CD4-positive, alpha-beta T cell treated with Interleukin-15 for 4 hours (primary cell): ENCODE measurements at places on chromosomes 7 and 10.

- no peak for DNase-seq
Observed at GRCh38 chr10:116287906-116288501, 15.0 kb upstream of the GFRA1 start.

GRCh38 chr7:142482891-142483658 lies 225.2 kb upstream of the PRSS58 start:
- peak; percentile 64 for DNase-seq

DNA sequence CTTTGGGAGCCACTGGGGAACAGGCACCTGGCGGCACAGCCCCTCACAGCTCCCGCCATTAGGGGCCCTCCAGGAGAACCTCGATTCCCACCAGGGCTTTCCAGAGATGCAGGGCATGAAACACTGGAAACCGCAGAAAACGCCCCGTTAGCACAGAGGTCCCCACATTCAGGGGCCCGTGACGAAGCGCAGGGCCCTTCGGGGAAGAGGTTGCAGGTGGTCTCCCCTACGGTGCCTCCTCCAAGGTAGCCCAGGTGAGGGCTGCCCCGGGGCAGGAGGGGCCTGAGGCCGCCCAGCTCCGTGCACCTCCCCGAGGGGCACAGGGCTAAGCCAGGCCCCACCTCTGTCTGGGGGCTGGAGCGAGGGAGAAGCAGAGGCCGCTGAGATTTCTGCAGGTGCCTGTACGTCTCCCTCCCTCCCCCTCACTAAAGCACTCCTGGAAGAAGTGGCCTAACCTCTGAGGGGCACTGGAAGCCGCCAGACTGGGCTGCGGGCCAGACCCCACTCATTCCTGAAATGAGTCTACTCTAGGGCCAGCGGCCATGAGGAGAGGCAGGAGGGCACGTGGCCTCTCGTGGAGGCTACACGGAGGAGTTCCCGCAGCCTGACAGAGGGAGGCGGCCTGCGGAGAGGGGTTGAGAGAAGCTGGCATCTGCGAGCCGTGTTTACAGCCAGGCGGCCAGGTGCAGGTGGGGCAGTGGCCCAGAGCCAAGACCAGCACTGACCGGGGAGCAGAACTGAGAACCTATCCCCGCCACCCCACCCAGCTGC lies 6.9 kb downstream of the PDGFA start:
- DNase-seq, result no peak

DNA sequence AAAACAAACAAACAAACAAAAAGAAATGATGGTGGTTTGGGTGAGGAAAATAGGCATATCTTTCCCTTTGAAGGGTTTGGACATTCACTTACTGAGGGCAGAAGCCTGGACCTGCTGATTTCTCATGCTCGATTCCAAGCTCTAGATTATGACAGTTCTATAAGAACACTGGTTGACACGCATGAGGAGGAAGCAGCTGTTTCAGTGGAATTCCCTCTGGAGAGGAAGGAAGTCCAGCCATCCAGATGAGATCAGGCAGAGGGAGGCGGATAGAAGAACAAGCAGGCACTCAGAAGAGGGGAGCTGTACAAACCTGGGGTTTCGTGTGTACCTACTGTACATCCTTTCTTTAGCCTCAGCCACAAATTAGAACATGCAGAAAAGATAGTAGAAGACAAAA lies 691.9 kb downstream of the INHBA start:
- no peak for DNase-seq

GRCh38 chr10:36538953-36539586 lies 586.3 kb upstream of the ANKRD30A start:
- DNase-seq, result no peak

DNA sequence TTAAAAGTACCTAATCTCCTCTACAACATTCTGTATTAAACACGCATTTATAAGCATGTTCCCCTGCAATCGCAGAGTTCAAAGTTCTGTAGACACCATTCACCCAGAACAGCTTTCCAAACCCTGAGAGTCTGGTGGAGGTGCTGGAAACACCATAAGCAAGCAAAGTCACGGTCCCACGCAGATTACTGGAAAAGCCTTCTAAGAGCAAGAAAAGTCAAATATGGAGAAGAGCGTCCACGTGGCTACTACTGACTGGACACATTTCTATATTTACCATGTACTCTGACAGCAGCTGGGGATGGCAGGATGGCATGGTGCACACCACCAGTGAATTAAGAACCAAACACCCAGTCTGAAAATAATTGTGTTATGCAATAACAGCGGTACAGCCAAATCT lies 97.7 kb downstream of the PARD3 start:
- no peak for DNase-seq

- DNase-seq, result no peak
Observed at GRCh38 chr10:1557081-1557480, 180.2 kb downstream of the ADARB2 start.

DNA sequence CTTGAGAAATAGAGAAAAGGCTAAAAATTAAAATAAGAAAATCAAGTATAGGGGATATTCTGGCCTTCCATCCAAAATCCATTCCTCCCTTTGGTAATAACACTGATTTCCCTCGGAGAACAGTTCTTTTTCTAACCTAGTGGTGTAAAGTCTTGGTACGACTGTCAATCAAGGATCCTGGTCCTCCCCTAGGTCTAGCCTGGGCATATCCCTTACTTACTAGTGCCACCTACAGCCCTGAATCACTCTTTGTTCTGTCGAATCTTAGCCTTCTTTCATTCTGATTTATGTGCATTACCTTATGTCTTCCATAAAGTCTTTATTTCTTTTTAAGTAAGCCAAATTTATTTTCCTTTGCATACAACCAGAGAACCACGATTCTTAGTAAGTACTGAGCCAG lies 298.7 kb upstream of the LRRTM3 start:
- DNase-seq, result no peak

GRCh38 chr10:71927776-71928592 lies 36.2 kb upstream of the CHST3 start:
- DNase-seq, result no peak

DNA sequence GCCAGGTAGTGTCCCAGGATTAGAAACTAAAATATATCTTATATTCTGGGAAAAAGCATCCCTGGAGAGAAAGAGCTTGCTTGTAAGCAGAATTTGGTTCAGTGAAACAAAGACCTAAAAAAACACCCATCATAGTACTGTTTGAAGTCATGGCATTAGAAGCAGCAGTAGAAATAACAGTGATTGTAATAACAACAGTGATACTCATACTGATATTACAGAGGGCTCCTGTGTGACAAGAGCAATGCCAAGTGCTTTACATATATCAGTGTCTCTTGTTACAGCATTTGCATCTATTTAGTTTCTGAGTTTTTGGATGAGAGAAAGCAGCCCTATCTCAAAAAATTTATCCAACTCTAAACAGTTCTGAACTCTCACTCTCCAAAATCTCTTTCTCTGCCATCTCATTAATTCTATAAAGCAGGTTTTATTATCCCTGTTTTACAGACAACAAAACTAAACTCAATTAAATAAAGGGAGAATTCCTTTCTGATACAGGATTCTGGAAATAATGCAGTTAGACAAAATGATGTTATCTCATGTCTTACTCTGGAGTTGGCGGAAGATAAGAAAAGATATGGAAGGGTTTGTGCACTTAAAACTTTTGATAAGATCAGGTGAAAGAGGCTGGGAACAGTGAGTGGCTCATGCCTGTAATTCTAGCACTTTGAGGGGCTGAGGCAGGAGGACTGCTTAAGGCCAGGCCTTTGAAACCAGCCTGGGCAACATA lies 146.5 kb upstream of the AOAH start:
- DNase-seq, result no peak

- DNase-seq, result no peak
Observed at GRCh38 chr10:124989526-124989925, 47.6 kb downstream of the ZRANB1 start.

- no peak for DNase-seq
Observed at GRCh38 chr10:61628875-61629513, 33.7 kb upstream of the CABCOCO1 start.

DNA sequence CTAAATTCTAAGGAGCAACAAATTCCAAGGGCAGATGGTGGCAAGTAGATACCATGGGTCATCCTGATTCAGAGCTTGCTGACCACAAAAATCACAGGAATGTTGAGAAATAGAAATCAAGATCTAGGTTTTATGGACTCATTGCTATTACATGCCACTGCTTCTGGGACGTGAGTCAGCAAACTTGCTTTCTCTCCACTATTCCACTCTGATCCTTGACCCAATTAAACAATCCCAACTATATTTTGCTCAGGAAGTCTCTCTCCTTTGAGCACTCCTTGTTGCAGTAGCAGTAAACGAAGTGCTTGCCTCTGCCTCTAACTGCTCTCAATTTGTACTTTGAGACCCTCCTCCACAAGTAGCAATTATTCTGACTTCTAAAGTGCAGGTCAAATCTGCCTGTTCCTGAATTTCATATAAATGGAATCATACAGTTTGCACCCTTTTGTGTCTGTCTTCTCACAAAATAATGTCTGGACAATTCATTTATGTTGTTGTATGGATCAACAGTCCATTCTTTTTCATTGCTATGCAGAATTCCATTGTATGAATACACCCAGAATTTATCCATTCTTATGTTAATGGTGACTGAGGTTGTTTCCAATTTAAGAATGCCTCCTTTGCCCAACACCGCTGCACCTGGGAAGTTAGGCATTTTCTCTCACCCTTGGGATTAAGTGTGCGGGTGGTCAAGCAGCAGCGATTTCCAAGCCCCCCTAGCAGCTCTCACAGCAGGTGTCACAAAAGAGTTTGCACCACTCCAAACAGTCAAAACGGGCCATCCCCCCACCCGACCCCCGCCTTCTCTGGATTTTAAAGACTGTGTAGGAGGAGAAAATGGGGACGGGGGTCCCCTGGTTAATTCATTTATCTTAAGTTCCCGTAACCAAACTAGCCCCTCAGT lies 35.9 kb downstream of the ACSM6 start:
- DNase-seq, result no peak

DNA sequence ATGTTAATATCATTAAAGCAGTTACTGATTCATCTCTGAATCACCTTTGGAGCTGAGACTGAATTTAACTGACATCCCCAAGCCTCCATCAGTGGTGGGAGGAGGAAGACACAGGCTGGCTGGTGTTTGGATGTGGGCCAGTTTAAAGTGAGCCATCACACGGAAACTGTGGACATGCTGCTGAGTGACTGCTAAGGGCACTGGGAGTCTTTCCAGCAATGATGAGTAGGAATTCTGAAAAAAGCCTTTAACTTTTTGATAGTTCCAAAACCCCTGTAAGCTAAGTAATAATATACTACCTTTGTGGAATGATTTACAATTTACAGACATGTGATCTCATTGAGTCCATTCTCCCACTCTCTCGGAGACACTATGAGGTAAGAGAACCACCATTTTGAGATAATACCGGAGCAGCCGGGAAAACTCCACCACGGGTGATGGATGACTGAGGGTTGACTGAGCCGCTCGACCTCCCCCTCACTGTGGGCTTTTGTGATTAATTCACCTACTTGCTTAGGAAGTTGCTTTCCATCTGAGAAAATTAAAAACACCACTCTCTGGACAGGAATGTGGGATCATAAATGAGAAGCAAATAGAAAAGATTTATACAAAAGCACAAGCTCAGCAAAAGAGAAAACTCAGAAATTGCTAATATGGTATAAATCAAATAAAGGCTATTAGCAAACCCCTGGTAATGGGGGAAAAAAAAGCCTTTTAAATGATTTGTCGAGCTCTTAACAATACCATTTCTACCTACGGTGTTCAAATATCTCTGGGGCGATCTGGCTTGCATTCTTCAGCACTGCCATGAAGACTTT lies 194.8 kb downstream of the FANK1 start:
- no peak for DNase-seq

DNA sequence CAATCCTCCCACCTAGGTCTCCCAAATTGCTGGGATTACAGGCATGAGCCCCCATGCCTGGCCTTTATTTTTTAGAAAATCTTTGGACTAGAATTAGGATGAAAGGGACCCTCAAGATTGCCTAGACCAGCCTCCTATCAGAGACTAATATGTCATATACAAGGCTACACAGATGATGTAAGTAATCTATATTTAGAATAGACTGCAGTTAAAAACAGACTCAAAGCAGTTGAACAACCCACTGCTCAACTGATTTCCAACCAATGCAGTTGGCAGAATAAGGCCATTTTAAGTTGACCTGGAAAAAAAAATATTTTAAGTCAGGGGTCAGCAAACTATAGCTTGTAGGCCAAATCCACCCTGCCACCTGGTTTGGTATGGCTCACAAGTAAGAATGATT lies 27.7 kb downstream of the PSPH start:
- DNase-seq, result no peak

GRCh38 chr10:105352281-105352680 lies 711.2 kb downstream of the SORCS3 start:
- DNase-seq, result no peak

- DNase-seq, result no peak
Observed at GRCh38 chr10:123560301-123561140, 105.6 kb upstream of the GPR26 start.

GRCh38 chr7:156179872-156180390 lies 367.7 kb upstream of the SHH start:
- DNase-seq, result no peak

- no peak for DNase-seq
Observed at GRCh38 chr10:126895214-126895781, 9.9 kb upstream of the DOCK1 start.

DNA sequence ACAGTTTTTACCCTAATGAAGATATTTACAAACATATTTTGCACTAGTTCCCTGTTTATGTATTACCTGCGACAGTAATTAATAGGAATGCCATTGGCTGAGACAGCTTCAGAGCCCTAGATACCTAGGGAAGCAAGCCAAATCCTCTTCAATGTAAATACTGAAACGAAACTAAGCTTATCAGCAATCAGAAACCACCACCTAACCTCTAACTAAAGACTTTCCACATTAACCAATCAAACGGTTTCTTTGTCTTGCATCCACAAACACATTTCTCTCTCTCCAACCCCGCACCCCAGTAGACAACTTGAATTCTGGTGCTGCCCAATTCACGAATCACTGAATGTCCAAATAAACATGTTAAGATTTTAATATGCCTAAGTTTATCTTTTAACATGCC lies 474.4 kb upstream of the C7orf33 start:
- no peak for DNase-seq

DNA sequence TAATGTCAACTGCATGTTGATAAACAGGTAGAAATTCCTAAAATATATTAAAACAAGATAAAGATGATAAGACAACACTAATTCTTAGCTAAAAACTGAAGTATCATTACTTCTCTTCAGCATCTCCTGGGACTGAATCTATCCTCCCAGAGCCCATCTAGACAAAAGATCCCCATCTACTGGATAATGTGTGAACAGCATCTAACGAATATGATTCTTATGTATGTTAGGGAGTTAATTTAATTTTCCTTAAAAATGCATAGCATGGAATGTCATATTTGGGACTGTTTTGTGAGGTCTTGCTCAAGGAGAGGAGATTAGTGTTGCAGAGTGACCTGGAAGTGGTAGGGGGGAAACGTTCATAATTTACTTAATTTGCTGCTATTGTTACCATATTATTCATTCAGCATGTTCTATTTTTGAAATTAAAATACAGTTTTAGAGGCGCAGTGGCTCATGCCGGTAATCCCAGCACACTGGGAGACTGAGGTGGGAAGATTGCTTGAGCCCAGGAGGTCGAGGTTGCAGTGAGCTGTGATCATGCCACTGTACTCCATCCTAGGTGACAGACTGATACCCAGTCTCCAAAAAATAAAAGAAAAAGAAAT lies 305.1 kb upstream of the CSTF2T start:
- DNase-seq, result no peak
